ENCODE measurements at places on chromosomes 3 and 15.

GRCh38 chr15:36156879-36157427 is 422.5 kb upstream of the CDIN1 start:
- H3K27ac ChIP-seq: no peak overlapping the region
- DNase-seq: no peak
- H3K27me3 ChIP-seq: no peaks in the 10 kb centered on the region

DNA sequence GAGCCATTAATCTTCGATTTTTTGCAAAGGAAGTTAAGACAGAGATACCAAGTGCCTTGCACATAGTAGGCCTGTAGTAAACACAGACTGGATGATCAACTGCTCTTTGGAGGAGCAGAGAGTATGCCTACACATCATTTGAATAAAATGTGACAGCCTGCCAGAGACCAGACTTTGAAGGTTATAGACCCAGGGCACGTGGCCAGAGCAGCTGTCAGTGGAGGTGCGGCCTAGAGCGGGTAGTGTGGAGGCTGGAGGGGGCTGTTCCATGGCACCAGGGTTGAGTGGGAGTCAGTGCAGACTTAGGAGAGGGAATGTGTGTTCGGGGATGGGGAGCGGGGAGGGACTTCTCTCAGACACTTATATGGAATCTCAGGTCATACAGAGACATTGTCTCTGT is 80.8 kb downstream of the SMAD3 start:
- no peak overlapping the region for H3K4me3 ChIP-seq
- H3K27me3 ChIP-seq: no peaks in the 10 kb centered on the region
- peak; percentile 60 for DNase-seq
- H3K36me3 ChIP-seq: no peaks in the 10 kb centered on the region
- peaks cover 52% of the 10 kb centered on the region for H3K4me1 ChIP-seq

DNA sequence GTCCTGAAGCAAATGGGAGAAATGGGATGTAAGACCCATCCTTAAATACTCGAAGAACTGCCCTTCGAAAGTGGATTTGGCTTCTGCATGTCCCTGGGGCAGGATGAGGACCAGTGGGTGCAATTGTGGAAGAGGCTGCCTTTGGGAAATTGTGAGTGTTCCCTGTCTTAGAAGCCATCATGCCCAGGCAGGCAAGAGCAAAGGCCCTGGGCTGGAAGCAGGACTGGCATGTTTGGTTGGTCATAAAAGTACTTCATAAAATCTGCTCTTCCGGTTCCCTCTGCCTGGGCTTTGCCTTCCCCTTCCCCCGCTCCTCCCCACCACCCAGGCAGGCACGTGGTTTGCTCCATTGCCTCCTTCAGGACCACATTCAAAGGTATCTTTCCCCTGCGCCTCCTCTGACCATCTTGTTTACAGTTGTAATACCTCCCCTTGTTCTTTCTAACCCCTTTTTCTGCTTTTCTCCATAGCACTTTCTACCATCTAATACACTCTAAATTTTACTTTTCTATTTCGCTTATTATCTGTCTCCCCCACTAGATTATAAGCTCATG is 8.3 kb downstream of the MINAR1 start:
- H3K4me3 ChIP-seq: no peak overlapping the region
- no peaks in the 10 kb centered on the region for H3K36me3 ChIP-seq
- DNase-seq: no peak

- H3K27ac ChIP-seq: no peak overlapping the region
- no peak overlapping the region for H3K4me3 ChIP-seq
- DNase-seq: no peak
- no peaks in the 10 kb centered on the region for H3K36me3 ChIP-seq
- no peaks in the 10 kb centered on the region for H3K27me3 ChIP-seq
- no peaks in the 10 kb centered on the region for H3K4me1 ChIP-seq
Observed at GRCh38 chr3:71585887-71586809, 2.6 kb upstream of the FOXP1 start.

DNA sequence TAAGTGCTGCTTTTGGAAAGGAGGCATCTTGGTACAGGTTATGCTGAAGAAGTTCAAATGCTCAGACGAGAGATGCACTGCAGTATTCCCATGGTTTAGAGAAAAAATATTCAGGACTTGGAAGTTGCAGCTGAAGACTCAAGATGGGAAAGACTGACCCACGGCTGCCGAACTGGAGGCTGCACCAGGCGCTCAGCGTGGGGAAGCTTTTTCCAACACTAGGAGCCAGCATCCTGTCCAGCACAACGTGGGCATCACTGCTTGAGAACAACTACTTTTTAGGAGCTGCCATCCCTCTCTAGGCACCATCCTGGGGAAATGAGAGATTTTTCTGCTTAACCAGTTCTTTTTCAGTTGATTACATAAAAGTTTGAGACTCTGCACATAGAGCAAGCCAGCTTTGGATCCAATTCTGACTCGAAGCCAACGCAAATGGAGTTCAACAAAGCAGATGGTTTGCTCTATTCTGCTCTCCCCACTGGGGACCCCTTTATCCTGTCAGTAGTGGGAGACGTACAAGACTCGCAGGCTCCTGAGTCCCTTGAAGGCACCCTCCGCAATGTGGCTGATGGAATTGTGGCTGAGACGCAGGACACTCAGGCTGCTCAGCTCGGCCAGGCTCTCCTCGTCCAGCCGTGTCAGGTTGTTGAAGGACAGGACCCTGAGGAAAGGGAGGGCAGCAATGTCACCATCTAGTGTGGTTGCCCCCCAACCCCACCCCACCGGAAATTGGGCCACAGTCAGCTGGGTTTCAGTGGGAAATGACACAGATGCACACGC is 93.8 kb downstream of the LRIG1 start:
- DNase-seq: no peak
- no peak overlapping the region for H3K4me3 ChIP-seq
- H3K36me3 ChIP-seq: no peaks in the 10 kb centered on the region
- H3K27me3 ChIP-seq: no peaks in the 10 kb centered on the region
- H3K4me1 ChIP-seq: peaks cover 12% of the 10 kb centered on the region

DNA sequence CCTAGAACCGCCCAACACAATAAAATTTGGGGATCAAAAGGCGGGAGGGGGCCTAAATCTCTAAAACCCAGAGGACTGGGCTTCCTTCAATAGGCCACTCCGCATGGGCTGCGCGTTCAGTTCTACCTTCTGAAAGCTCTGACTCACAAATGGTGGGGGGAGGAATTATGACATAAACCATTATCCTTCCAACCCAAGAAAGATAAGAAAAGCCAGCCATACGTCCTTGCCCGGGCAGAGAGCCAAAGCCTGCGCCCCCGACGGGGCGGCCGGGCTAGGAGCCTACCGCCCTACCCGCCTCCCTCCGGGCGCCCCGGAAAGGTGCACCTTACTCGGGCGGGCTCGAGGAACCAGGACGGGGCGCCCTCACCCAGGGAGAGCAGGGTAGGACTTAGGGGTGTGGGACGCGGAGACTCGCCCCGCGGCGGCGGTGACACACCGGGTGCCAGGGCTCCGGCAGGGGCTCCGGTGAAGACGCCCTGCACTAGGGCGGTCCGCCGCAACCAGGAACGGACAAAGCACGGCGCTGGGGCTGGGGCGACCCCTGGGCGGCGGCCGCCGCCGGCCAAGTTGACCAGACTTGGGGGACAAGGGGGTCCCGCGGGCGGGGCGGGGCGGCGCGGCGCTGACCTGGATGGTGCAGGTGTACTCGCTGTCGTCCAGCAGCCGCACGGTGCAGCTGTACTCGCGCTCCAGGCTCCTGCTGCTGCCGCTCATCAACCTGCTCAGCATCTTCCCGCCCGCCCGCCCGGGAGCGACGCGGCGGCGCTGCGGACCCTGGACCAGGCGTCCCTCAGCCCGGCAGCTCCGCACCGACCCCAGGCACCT is 534 bp downstream of the FRMD5 start:
- no peak for DNase-seq
- H3K36me3 ChIP-seq: no peaks in the 10 kb centered on the region
- H3K27me3 ChIP-seq: no peaks in the 10 kb centered on the region
- no peak overlapping the region for H3K27ac ChIP-seq

- no peak overlapping the region for H3K27ac ChIP-seq
- no peaks in the 10 kb centered on the region for H3K27me3 ChIP-seq
- no peaks in the 10 kb centered on the region for H3K36me3 ChIP-seq
- no peak for DNase-seq
- H3K4me3 ChIP-seq: no peak overlapping the region
Observed at GRCh38 chr15:59668556-59668955, 11.2 kb upstream of the GTF2A2 start.

DNA sequence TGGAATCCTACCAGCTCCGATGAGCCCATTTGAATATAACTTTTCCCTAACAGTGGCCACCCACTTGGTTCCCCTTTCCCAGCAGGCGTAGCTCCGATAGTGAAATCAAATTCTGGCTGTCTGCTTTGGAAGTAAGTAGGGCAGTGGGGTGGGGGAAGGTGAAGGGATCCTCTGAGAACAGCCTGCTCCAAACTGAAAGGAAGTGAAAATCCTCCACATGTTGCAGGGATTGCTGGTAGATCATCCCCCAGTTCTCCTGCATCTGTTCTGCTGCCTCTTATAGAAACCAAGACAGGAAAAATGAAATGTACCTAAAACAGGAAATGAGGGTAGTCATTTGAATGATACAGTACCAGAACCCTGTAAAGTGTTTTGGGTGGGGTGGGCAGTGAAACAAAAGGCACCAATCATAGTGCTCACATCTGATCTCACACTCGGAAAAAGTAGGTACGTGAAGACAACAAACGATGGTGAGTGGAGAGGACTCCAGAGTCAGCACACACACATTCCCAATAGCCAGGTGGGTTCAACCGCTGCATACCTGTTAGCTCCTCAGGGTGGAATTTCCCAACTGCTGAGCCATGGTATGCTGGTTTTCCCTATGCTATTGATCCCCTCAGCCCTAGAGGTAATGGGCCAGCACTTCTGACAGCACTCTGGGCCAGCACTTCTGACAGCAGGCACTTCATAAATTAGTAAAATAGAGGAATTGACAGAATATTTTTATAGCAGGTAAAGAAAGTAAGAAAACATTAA is 304.9 kb upstream of the ADAMTS9 start:
- peak; percentile 29 for DNase-seq
- H3K27ac ChIP-seq: no peak overlapping the region
- peaks cover 16% of the 10 kb centered on the region for H3K4me1 ChIP-seq
- H3K4me3 ChIP-seq: no peak overlapping the region
- no peaks in the 10 kb centered on the region for H3K36me3 ChIP-seq

DNA sequence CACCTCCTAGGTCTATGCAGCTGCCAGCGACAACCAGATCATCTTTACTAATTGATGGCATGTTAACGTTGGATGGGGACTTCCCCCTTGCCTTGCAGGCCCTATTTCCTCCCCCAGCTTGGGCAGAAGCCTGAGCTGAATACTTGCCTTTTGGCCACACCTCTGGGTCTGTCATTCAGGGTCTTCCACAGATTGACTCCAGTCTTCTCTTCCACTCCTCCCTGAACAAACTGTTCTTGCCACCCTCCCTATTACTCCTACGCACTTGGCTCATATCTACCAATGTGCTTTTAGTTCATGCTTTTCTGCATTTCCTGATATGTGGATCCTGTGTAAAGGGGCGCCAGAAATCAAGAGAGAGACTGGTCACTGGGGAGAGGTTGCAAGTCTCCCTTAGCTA is 73.5 kb downstream of the DNASE1L3 start:
- H3K4me3 ChIP-seq: no peak overlapping the region
- H3K36me3 ChIP-seq: no peaks in the 10 kb centered on the region
- no peak for DNase-seq
- H3K27ac ChIP-seq: no peak overlapping the region

DNA sequence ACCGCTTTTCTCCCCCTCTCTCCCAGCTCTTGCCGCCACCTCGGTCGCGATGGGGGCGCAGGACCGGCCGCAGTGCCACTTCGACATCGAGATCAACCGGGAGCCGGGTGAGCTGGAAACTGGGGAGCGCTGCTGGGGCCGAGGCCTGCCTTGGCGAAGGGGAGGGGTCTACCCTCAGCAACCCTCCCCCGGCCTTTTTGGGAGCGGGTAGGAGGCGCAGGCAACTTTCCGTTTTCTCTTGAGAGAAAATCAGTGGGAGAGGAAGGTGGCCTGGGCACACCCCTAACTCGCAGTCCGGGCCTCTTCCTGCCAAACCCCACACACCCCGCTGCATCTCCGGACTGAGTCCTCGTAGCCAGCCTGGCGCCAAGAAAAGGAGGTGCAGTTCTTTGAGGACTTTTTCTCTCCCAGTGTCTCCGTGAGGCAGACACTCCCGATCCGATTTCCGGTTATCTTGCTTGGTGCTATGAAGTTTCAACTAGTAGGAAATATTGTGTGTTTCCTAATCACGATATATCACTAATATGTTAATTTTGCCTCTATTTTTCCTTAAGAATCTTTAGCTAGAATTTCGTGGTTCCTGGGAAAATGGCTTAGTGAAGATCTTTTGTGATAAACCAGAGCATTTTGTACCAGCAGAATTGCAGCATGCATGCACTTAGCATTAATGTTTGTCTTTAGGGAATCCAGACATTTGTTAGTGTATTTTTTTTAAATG is 631 bp downstream of the NKTR start:
- H3K4me1 ChIP-seq: peaks cover 5% of the 10 kb centered on the region
- no peaks in the 10 kb centered on the region for H3K27me3 ChIP-seq
- peak overlapping the region; percentile 92 for H3K27ac ChIP-seq
- peak overlapping the region; percentile 78 for H3K4me3 ChIP-seq
- no peak for DNase-seq

GRCh38 chr15:48720646-48721045 is 75.1 kb upstream of the FBN1 start:
- no peaks in the 10 kb centered on the region for H3K4me1 ChIP-seq
- no peak for DNase-seq
- H3K36me3 ChIP-seq: no peaks in the 10 kb centered on the region
- H3K4me3 ChIP-seq: no peak overlapping the region
- no peak overlapping the region for H3K27ac ChIP-seq
- H3K27me3 ChIP-seq: no peaks in the 10 kb centered on the region

DNA sequence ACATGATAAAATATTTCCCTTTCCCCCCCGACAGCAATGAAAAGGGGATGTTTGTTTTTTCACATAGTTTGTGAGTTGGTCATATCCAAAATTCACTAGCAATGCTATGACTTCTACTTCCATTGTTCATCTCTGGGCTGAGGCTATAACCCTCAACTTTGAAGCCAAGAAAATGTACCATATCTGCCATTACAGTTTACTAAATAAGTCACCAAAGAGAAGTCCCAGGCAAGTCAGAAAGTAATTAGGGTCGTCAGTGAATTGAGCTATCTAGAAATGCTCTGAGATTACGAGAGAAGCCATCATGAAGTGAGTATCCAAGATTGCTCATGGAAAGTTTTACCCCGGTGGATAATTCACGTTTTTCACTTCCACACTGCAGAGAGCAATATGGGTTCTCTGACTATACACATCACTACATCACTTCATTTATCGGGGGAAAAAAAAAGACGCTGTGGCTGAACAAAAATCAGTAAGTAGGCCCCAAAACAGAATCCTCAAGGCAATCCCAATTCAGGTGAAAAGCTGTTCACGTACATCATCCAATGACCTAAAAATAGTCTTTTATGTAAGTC is 1.4 kb downstream of the PEAK1 start:
- H3K4me3 ChIP-seq: peak overlapping the region; percentile 95
- H3K36me3 ChIP-seq: no peaks in the 10 kb centered on the region
- DNase-seq: no peak
- H3K4me1 ChIP-seq: peaks cover 3% of the 10 kb centered on the region
